ENCODE measurements at places on chromosomes 5 and 9.

DNA sequence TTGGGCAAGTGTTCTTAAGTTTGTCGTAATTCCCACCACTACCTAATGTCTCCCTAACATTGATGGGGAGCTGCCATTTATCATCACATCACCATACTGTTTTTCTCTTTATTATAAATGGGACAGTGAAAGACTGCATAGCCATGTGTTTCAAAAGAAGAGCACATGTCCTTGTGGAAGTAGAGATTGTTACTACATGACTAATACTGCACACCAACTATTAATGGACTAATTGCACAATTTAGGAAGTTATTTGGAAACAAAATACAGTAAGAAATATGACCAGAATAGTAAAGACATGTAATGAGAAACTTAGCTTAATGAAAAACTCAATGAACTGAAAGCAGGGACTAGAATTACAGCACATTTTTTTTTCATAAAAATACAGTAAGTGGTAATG, 12.0 kb upstream of the ELOVL7 start:
- no peak for DNase-seq

DNA sequence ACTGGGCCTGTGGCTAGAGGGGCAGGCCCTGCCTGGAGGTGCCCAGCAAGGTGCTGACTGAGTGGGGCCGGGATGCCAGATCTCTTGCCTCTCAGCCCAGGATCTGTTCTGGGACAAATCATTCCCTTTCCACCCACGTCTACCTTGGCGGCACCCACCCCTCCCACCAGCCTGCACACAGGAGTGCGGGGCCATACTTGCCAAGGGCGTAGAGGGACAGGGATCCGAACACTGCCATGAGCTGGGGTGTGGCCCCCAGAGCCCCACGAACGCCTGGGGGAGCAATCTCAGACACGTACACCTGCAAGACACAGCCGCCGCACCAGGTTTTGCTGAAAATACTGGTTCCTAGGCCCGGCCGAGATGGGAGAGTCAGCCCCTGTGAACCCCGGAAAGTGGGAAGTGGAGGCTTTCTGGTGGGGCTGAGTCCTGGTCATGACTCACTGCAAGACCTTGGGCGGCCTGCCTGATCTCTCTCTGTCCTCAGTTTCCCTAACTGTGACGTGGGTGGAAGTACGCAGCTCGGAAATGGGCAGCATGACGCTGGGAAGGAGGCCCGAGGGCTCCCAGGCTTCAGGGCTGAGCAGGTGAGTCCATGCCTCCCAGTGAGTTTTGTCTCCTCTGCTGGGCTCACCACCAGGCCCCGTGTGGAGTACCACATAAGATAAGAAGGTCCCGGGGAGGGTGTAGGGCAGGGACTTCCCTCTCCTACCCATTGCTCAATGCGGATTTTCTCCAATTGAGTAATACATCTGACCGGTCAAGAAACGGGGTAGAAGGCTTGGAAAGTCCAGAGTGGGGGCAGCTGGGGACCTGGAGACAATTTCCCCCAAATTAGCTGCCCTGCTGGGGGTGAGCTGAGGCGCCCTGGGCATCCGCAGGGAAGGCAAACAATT, 2.6 kb downstream of the SLC2A6 start:
- DNase-seq = no peak

GRCh38 chr5:143016777-143017516, 246.8 kb downstream of the ARHGAP26 start:
- DNase-seq = peak; percentile 44

GRCh38 chr5:74510476-74511075, 130.0 kb downstream of the ENC1 start:
- DNase-seq = no peak

DNA sequence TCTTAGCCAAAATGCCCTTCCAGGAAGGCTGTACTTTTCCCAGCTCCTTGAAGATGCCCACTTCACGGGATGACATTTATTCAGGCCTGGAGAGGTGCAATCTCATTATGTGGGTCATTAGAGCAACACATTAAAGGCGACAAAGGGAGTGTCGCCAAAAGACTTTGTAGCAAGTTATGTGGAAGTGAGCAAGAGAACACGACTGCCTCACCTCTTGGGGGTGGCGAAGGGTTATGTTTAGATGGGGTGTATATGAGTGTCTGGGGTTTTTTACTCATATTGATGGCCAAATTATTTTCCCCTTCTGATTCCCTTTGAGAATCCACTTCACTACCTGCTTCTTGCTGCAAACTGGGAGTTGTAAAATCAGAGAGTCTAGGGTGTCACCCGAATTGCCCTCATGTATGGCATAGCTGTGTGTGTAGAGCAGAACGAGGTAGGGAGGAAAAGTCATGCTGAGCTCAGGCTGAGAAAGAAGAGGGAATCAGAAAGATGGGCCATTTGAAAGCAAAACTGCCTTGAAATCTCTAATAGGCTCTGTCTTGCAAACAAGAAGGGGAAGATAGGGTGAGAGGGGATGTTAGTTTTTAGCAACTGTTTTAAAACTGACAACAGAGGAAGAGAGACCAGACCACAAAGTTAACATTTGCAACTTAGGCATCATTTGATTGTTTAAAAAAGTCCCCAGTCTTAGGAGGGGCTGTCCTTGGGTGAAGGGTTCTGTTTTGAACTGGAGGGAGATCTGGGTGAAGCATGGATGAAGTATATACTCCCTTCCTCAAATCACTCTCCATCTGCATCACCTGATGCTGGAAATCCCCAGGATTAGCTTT, 97.1 kb upstream of the IL12B start:
- no peak for DNase-seq

DNA sequence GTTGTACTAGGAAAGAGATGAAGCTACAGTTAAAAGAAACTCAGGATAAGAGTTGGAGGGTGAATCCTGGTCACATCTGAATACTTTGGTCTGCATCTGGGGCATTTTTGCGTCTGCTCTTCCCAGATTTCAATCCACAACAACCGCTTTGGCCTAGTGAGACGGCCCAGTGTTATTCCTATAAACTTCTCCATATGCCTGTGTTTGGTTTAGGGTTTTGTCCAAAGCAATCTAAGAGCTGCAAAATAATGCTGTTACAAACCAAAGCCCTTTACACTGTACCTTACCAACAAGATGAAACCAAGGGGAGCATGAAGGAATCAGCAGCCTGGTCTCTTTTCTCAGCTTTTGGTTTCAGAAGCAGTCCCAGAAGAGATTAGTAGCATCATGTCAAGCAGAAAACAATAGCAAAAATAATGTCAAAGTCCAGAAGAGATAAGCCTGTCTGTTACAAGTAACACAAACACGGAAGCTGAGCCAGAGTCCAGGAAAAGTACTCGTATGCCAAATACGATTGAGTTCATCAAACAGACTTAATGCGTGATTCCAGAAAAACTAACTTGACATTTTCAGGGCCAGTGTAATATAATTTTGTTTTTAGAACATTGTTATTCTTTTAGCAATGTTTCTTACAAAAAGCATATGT, 379.9 kb upstream of the ACO1 start:
- no peak for DNase-seq

All from NCI-H1092 treated with DMSO at 0.1 percent for 48 hours (cell line).